CD4-positive, alpha-beta T cell treated with Interleukin-10 for 1 hour (primary cell): ENCODE measurements at places on chromosomes 1 and 21.

DNA sequence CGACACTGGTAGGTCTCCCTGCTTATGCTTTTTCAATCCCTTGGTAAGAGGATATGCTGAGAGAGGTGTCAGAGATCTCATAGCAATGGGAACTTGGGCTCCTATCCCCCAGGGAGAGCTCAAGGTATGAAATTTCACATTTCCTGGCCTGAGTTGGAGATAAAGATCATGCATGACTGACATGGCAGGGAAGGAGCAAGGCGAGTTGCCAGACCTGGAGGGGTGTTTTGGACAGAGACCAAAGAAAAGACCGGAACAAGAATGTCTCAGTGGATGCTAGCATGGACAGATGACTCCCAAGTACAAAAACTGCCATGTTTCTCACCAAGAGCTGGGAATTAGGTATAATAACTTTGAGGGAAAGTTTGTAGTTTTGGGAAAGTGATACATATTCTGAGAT is 334.1 kb upstream of the B3GALT2 start:
- no peak for DNase-seq

GRCh38 chr21:37039411-37040075 is 33.0 kb downstream of the RIPPLY3 start:
- no peak for DNase-seq

GRCh38 chr1:231465051-231465450 is 43.0 kb upstream of the EGLN1 start:
- DNase-seq, result no peak

GRCh38 chr1:57214951-57215575 is 208.8 kb downstream of the DAB1 start:
- no peak for DNase-seq

DNA sequence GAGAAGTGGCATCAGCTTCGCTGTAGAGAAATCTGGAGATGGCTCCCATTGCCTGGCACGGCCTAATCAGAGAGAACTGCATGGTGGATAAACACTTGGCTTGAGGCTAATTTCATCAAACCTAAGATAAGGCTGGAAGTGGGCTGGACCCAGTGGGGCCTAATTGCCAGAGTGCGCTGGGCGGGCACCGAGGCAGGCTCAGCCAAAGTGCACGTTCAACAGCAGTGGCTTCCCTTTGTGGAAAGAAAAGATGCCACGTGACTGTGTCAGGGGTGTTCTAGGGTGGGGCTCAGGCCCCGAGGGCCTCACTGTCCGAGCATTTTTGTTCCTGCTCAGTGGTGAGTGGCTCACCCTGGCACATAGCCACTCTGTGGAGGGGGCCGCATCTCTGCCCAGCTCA is 5.8 kb downstream of the PLCH2 start:
- no peak for DNase-seq

- no peak for DNase-seq
Measured at GRCh38 chr1:68814067-68814466, 317.2 kb upstream of the DEPDC1 start.

DNA sequence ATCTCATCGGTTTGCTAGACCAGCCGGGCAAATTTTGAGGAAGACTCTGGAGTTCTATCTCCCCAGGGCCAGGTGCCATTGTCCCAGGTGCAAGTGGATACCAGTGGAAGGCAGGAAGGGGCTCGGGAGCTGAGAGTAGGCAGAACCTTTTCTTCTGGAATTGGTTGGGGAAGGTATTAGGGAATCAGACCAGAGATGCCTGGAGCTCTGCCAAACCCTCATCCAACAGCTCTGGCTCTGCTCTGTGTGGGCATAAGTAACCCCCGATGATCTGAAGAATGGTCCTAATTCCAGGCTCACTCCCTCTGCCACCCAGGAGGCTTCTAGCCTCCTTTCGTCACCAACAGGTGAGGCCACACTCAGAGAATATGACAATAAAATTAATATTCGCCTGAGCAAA is 69.9 kb downstream of the PGBD5 start:
- no peak for DNase-seq

DNA sequence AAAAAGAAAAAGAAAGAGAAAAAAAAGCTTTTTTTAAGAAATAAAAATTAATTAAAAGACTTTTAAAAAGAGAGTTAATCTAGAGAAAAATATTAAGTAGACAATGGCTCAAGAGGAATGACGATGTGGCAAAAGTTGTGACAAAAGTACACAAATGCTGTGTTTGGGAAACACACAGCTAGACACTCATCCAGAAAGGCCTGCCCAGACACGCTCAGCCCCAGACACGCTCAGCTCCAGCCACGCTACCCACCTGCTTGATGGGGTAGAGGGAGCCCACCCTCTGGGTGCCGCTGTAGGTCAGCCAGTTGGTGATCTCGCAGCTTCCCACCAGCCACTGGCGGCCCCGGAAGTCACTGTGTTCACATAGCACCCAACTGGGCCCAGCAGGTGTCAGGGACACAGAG is 10.2 kb downstream of the CD52 start:
- no peak for DNase-seq

DNA sequence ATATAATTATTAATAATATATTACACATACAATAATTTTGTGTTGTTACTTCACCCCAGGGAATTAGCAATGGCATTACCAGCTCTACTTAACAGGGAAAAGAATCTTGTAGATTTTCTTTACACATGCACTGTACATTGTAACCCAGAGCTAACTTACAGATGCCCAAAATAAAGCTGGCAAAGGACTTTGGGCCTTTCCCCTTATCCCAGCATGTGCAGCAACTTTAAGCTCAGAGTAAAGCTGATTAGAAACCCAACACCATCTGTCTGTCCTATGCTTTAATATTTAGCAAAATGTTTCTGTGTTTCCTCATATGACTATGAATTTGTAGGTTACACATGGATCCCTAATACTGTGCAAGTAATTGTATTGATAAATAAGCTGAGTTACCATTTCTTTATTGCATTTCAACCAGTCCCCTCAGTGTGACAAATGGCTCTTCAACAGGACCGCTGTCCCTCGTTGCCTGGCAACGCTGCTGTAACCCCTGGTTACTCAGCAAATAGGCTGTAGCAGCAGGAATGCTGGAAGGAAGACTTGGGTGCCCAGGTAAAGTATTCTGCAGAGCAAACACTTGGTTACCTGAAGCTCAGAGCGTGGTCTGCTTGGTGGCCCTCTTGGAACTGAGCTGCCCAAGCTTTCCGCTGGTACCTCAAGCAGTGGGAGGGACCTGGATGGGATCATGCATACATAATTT is at the start of gene USH2A:
Gene USH2A (minus strand): TSS at position 628 of the 700 bp plus-strand sequence. CDS start 1,112 bp downstream, outside the sequence.
- no peak for DNase-seq

GRCh38 chr1:32963746-32964460 is 706 bp downstream of the RNF19B start:
- peak; percentile 69 for DNase-seq

DNA sequence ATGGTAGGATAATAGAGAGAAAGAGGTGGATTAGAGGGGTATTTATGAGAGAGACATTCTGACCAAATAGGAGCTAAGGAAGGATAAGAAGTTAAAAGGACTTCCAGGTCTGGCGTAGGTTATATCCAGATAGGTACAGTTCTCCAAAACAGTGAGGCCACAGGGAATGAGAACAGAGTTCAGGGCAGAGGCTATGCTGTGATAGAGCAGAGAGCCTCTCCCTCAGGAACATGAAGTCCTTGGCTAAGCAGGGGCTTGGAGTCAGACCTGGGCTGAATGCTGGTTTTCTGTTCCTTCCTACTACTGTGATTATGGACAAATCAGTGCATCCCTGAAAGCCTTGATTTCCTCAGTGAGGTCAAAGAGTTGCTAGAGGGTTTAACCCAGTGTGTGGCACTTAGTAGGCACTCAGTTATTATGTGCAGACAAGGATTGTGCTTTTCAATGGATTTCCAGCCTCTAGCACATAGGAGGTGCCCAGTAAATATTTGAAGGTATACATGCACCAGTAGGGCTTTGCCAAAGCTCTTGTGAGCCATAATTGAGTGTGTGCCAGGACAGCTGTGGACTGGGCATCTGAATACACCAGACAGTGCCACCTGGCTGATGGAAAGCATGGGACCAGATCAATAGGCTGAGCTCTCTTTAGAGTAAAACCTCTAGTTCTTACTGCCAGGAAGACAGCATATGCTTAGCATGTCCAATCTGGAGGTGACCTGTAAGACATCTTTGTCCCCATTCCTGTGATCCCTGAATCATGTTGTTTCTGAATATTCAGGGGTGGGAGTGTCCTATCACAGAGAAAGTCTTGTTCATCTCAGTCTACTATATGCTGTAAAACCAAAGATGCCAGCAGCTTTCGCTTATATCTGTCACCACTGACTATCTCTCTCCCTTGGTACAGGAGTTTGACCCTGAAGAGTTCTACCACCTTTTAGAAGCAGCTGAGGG is 111.1 kb downstream of the PIK3R3 start:
- no peak for DNase-seq

GRCh38 chr1:168371477-168371876 is 90.8 kb downstream of the TBX19 start:
- no peak for DNase-seq

GRCh38 chr1:31663622-31664452 is 19.2 kb upstream of the PEF1 start:
- DNase-seq, result peak; percentile 62

- DNase-seq, result no peak
Measured at GRCh38 chr1:100430325-100430756, 78.0 kb downstream of the CDC14A start.

- no peak for DNase-seq
Measured at GRCh38 chr1:219465212-219466093, 147.5 kb downstream of the ZC3H11B start.

- DNase-seq, result no peak
Measured at GRCh38 chr1:225449261-225449660, 21.4 kb upstream of the LBR start.

DNA sequence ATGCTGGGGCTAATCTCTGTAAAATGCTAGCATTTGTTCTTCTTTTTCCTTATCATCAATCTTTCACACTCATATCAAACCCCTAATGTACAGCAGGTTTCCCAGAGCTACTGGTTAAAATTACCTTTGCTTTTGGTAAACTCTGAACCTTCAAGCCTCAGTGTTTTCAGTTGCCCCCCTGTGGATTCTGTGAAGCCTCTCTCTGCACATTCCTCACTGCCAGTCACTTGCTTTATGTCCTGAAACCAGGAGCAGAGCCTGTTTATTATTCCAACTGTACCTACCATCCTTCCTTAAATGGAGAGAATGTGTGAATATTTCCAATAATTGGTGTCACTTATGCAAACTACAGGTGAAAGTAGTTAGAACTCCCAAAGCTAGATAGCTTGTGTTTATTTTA is 134.2 kb downstream of the NEK7 start:
- DNase-seq, result no peak

- no peak for DNase-seq
Measured at GRCh38 chr1:157363660-157364140, 188.6 kb downstream of the FCRL5 start.

DNA sequence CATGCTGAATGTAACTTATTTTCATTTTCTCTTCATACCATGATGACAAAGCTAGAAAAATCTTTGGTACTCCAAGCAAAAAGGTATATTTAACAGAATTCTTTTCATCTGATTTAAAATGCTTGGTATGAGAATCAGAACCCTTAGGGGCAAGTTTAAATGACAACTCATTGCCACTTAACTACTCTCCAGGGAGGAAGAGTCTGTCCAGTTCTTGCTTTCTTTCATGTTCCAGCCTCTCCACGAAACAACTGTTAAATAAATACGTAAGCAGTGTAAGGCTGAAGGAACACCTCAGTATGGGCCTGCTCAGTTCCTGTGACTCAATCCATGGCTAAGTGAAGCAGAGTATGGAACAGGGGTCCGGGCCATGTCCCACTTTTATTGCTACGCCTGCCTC is 1.6 kb downstream of the LCE2A start:
- no peak for DNase-seq

DNA sequence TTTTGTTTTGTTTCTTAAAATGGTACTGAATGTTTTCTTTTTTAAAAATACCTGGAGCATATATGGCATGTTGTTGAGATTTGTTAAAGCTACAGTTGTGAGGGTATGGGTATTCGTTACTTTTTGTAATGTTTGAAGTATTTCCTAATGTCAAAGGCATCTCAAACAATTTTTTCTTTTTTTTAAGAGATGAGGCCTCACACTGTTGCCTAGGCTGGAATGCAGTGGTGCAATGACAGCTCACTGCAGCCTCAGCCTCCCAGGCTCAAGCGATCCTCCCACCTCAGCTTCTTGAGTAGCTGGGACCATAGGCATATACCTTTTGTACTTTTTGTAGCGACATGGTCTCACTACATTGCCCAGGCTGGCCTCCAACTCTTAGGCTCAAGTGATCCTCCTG is 16.1 kb downstream of the CLCN6 start:
- no peak for DNase-seq

DNA sequence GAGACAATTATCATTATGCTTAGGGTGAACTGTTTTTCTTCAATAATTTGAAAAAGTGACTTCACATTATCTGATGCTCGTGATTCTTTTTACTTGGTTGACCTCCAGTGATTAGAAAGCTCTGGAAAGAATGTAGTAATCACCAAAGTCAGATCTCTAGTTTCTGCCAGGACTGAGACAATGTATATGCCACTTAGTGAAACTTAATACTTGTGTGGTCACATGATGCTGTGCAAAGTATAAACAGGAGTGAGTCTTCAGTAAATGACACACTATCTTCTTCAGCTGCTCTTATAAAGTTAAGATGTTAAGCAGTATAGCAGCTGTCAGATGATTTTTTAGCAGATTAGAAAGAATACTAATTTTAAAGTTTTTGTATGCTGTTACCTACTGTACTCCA is 17.2 kb downstream of the VCAM1 start:
- DNase-seq, result no peak

DNA sequence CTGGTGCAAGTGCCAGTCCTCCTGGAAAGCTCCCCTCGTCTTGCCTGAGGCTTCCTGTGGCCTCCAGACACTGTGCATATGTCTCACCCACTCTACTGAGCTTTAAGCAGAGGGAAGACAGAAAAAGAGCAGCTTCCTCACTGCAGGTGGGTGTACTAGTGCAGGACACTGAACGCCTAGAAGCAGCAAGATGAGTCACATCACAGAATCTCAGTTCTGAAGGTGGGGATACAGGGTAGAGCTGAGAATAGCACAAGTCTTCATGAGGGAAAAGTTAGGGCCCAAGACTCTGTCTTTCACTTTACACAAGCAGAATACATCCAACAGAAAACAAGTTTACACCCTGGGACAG is 37.4 kb downstream of the PCAT6 start:
- DNase-seq, result no peak

DNA sequence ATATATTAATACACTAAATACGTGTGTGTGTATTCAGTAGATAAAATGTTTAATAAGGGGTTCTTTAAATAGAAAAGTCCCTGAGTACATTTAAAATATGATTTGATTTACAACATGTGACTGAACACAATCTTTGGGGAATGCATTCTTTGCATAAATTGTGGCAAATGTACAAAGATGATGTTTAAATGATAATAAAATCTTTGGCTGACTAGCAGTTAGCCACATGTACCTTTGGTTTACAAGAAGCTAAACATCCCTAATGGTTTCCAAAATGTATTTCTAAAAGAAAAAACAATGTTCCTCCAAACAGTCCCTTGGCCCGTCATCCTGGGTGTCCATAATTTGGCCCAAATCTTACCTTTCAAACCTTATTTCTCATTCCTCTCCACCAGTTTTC is 106.4 kb upstream of the MARK1 start:
- no peak for DNase-seq

GRCh38 chr1:30345491-30346130 is 377.8 kb downstream of the MATN1 start:
- DNase-seq, result no peak
